ENCODE measurements at places on chromosomes 1 and 21.

GRCh38 chr1:63317817-63318152, 4.6 kb upstream of the FOXD3 start:
- DNase-seq: no peak

DNA sequence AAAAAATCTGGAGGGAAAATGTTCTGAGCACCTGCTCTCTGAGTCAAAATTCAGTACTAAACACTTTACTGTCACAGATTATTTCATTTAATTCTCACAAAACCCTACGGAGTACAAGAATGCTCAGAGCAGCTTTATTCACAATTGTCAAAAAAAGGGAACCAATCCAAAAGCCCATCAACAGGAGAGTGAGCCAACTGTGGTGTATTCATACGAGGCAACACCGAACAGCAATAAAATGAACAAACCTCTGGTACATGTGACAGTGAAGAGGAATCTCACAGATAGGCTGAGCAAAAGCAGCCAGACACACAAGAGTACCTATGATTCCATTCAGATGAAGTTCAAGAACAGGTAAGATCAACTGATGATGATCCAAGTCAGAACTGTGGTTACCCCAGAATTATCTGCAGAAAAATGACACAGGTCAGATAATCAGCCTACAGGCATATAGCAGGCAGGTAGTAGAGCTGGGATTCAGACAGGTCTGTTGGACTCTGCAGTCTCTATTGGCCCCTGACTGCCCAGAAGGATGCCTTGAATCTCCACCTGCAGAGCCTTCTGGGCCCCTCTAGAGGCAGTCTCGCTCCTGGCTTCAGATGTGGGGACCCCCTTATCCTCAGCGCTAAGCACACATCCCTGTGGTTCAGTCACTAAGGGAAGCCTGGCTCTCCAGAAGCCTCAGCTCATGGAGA, 19.2 kb downstream of the SLC9A1 start:
- no peak for DNase-seq

DNA sequence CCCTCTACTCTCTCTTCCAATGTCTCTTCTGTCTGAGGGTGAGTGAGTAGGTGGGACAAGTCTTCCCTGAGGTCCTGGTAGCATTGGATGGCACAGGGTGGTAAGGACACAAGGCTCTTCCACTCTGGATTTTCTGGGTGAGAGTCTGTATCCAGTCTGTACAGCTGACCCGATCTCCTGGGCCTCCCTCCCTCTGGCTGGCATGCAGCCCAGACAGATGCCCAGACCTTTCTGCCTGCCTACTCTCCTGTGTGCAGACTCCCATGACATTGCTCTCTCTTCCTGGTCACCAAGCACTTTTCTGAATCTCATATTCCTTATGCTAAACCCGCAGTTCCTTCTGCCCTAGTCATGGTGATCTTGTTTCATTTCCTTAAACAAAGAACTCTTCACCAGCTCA, 100.3 kb downstream of the GRIK3 start:
- no peak for DNase-seq

GRCh38 chr1:23421753-23422240, 2.8 kb downstream of the TCEA3 start:
- DNase-seq: no peak

- no peak for DNase-seq
Measured at GRCh38 chr1:205316161-205316566, 5.4 kb downstream of the NUAK2 start.

- no peak for DNase-seq
Measured at GRCh38 chr1:18012686-18013085, 94.9 kb upstream of the IGSF21 start.

DNA sequence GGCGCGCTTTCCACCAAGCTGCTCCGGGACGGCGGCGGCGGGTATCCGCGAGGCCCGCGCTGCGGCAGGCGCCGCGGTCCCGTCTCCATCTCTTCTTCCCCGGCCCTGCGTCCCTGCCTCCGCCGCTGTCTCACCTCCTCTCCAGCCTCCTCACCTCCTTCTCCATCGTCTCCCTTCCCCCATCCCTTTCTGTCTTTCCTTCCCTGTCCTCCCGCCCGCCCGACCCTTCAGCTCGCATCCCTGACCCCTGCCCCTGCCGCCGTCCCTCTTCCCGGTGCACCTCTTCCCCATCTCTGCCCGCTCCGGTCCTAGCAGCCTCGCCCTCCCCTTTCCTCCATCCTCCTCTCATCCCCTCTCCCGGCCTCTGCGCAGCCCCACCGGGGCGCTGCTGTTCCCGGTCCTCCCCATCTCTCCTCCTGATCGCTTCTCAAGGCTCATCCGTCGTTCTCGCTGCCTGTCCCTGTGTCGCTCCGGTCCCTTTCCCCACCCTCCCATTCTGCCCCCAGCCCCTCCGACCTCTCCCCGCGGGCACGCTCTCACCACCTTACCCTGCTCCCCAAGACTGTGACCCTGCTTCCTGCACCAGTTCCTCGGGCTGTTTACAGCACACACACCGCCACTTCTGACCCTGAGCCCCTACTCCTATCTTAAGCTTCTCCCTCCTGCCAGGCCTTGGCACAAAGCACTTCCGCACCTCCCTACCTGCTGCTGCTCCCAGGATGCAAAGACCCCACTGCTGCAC, 760 bp upstream of the NPHP4 start:
- DNase-seq: peak; percentile 41

GRCh38 chr1:183303901-183304300, 114.3 kb downstream of the NMNAT2 start:
- no peak for DNase-seq

DNA sequence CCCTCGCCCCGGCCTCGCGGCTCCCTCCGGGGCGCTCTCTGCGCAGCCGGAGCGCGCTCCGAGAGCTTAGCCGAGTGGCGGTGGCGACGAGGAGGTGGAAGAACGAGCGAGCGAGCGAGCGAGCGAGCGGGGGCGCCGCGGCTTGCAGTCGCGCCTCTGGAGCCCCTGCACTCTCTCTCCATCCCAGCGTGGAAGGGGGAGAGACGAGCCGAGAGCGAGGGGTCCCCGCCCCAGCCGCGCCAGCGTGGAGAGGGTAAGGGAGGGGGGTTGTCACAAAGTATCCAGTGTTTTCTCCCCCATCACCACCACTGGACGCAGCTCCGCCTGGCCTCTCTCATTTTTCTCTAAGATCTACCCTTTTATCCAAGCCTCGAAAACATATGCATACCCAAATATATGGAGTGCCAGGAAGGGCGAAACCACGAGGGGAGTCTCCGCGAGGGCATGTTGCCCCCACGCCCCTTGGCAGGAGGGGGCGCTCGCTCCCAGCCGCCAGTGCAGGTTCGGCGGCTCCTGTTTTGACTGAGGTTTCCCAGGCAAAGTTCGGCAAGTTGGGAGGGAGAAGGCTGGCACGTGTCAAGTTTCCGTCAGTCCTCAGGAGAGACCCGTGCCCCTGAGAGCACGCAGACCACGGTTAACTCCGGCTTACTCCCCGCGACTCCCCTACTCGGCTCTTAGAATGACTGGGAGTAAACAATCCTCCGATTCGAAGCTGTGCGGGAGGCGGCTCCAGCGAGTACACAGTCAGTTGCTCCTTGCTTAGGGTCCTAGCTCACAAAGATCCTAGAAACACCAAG, 569 bp upstream of the DAB1 start:
- peak; percentile 17 for DNase-seq

DNA sequence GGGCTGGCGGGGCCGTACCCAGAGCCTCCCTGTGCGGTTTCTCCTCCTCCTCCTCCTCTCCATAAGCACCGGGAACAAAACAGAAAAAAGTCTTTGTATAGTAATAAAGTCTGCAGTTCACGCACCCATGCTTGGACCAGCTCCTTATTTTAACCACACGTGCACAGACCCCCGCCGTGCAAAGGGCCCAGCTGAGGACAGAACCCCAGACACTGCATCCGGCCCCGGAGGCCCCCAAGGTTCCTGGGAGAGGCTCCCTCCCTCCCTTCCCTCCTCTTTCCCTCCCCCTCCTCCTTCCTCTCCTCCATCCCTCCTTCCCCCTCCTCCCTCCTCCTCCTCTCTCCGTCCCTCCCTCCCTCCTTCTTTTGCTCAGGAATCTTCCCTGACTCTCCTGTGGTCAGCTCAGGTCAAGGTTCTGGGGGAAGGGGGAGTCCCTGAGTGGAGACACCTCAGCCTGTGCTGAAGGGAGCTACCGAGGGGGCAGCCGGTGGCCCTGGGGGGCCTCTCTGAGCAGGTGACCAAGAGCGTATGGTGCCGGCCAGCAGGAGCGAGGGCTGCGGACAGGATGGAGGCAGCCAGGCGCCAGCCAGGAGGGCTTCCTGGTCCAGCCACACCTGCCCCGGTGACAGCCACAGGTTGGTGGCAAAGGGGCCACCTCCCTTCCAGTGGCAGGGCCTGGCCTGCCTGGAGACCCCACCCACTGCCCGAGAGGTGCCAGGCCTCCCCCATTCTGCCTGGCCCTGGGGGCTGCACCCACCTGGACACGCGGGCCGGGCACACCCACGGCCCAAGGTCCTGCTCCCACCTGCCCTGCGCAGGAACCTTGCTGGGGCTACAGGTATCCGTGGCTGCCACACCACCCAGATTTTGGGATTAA, 3.2 kb upstream of the TTLL10 start:
- DNase-seq: no peak

DNA sequence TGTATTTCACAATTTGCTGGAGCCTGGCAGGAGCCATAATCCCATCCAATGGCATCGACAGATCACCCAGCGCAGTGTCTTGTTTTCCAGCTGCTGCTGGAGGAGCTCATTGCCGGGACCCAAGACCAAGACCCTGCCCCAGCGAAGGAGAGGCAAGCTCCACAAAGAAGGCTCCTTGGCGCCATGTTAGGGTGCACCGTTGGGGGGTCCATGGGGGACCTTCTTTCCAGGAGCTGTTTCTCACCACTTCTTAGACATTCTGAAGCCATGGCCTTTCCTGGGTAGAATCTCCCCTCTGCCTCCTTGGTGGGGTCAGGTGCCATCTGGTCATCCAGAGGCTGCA, 31.1 kb downstream of the AJAP1 start:
- DNase-seq: no peak

DNA sequence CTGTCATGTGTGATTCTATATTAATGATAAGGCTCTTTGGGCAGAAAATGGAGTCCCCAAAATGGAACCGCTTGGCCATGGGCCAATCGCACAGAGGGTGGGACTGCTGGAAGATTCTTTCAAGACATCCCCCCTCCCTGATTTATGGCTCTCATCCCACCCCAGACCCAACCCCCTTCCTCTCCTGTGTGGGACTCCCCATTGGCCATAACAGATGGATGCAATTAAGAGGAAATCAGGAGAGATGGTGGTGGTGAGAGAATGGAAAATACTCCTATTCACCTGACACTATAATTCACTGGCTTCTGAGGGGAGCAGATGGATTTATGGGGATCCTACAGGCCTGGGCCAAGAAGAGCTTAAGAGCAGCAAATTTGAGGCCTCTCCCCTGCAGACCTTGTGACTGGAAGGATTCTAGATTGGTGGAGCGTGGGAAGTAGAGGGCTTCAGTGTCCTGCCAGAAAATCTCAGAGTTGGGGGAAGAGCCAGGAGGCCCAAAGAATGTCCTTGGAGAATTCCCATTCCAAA, 1.7 kb downstream of the IGFN1 start:
- no peak for DNase-seq

DNA sequence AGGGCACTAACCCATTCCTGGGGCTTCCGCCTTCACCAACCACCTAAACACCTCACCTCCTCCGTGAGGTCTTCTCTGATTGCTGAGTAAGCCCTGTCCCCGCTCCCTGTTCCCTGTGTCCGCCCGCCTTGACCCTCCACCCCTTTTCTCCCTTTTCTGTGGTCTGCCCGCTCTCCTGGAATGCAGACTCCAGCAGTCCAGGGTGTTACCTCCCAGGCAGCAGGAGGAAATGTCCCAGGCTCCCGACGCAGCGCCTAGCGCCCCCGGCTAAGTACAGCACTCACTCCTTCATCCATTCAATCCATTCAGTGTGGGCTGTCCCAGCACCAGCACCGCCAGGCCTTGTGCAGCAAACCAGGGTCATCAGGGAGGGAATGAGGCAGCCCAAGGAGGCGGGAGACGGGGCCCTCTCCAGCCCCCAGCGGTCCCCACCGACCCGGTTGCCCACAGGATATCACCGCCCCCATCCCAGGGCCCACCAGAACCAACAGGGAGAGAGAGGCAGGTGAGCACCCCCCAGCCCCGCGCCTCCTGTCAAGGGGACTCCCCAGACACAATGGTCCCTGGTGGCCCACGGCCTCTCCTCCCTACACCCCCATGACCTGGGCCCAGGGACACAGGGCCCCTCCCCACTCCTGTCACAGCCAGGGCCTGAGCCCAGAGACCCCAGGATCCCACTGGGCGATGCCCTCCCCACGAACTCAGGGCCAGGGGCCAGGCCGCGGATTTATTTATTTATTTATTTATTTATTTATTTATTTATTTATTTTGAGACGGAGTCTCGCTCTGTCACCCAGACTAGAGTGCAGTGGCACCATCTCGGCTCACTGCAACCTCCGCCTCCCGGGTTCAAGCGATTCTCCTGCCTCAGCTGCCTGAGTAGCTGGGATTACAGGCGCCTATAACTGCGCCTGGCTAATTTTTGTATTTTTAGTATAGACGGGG, 10.2 kb downstream of the TNFRSF14 start:
- DNase-seq: no peak

GRCh38 chr1:85091671-85092280, 43.5 kb upstream of the MCOLN3 start:
- peak; percentile 30 for DNase-seq

DNA sequence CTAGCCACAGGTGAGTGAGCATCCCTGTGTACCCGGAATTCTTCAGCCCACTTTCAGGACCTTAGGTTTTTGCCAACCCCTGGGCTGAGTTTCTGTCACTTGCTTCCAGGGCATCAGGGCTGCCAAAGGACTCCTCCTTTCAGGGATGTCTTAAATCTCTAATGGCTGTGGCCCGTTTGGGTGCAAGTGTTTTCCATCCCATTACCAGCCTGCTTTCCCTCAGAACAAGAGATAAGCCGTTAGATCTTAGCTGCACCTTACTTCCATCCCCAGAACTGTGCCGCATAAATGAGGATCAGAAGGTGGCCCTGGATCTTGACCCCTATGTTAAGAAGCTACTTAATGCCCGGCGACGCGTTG, 652 bp downstream of the SNAPIN start:
- no peak for DNase-seq

GRCh38 chr1:235999259-235999925, 65.5 kb downstream of the NID1 start:
- peak; percentile 78 for DNase-seq

DNA sequence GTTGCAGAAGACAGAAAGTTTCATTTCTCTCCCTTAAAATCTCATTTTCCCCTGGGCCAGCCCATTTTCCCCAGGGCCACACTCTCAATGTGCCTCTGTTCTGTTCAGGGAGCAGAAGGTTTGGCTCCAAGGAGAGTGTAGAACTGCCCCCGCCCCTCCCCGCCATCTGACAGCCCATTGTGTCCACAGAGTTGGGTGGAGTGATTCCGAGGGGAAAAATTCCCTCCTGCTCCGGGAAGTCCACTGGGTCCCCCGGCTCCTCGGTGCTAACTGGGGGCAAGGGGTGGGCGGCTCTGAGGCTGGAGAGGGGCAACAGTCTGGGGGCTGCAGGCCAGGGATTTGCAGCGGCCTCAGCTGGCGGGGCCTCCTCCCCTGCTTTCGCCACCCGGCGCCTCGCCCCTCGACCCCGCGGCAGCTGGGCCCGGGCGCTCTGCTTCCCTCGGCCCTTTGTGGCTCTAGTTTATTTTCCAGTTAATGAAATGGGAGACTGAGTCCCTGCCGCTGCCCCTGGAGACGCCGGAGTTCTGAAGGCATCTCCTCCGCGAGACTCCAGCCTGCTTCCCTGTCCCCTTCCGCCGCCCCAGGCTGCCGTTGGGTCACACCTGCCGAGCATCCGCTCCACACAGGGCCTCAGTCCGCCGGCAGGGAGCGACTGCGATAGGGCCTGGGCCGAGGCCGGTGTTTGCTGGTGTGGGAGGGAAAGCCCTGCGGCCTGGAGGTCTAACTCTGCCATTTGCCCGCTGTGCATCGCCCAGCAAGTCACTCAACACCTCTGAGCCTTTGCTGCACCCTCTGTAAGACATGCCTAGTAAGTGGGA, 14.7 kb upstream of the KIRREL1 start:
- DNase-seq: no peak

GRCh38 chr1:20883766-20884165, 96.7 kb upstream of the HP1BP3 start:
- DNase-seq: no peak

Data from stimulated activated CD4-positive, alpha-beta T cell treated with anti-CD3 and anti-CD28 coated beads, Interleukin-15, amount 100 ng/mL, for 24 hours (primary cell).